ENCODE measurements at places on chromosomes 2 and 18. TPM values are rescaled to one million over a fixed set of nuclear protein-coding genes. Genes with fewer than 3 reads are reported as not detected.
A peak's percentile ranks its signal among the peaks of the same experiment; 100 is the strongest.

Gene VWC2L
- total RNA-seq, result not detected

DNA sequence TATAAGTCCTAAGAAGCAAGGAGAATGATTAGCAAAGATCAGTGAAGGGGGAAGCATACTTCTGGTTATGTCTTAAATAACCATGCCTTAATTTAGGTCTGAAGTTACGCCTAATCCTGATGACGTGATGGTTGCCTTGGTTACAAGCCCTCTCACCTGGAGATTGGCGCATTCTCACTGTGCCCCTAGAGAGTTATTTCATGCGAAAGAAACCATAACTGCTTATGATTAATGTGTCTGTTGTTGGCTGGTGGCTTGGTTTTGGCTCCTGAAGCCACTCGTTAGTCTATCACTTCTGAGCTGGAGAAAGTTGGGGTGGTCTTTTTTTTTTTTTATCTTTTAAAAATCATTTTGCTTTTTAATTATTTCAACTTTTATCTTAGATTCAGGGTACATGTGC is 47.0 kb downstream of the TNFRSF11A start:
- DNase-seq, result no peak

- DNase-seq, result no peak
Measured at GRCh38 chr18:6954501-6954900, 163.1 kb downstream of the LAMA1 start.

Gene ALKAL2
- 0.33 TPM for total RNA-seq

DNA sequence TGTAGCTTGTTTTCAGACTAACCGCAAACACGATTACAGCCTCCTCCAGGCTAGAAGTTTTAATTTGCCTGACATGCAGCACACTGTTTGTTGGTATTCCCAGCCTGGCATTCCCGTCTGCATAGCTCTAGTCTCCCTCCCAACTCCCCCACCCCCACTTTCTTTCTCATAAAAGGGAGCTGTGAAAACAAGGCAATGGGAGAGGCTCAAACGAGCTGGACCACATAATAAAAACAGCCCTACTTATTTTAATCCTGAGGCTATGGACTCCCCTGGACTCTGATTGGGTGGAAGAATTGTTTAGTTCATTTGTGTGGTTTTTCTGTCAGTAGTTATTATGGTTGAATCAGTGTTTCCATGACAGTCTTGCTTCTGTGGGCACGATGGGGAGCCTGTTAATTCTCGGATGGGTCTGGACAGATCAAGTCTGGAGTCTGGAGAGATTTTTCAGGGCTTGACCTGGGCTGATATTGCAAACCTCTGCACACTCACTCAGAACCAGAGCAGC is 1.2 kb downstream of the STON1 start:
- DNase-seq, result peak; percentile 80

DNA sequence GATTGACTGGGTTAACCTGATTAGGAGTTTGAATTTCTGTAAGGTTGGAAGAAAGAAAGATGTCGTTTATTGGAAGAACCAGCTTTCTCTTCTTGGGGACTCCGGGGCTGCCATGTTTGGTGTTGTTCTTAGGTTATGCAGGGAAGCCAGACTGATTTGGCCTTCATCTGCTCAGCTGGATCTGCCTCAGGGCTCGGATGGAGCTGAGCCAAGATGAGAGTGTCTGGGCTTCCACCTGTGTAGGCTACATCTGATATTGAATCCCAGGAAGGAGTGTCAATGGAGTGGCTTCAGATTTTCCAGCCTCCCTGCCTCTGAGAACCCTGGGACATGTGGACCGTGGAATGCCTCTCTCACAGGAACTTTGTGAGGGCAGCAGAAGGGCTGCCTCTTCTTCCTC is 126.1 kb downstream of the WDSUB1 start:
- no peak for DNase-seq

DNA sequence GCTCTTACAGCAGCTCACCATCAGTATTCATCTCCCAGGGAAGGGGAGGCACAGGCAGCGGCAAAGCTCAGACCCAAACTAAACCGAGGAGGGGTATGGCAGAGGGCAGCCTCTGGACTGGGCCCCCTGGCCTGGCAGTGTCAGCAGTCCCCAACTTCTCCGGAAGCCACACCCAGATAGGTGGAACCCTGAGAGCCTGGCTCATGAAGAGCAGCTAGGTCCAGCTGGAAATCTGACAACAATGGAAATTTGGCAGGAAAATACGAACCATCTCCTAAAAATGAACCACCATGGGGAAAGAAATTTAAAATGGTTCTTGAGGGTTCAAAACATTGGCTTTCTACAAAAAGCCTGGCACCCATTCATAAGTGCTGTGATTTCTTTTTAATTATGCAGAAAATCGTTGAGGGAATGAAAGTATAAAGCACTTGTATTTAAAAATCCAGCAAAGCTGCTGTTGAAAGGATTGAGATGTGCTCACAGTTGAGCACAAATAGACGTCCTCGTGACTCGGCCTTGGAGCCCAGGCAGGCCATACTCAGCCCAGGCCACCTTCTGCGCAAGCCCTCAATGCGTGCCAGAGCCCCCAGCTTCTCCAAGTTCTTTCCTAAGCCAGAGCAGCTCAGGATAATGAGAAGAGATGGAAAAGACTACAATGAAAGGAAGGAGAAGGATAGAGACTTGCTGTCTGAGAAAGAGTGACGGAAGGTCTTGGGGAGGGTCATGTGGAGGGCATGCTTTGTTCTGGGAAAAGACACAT is 93.0 kb downstream of the COL6A3 start:
- DNase-seq, result peak; percentile 93

Gene ACP1
- total RNA-seq, result 78.8 TPM

DNA sequence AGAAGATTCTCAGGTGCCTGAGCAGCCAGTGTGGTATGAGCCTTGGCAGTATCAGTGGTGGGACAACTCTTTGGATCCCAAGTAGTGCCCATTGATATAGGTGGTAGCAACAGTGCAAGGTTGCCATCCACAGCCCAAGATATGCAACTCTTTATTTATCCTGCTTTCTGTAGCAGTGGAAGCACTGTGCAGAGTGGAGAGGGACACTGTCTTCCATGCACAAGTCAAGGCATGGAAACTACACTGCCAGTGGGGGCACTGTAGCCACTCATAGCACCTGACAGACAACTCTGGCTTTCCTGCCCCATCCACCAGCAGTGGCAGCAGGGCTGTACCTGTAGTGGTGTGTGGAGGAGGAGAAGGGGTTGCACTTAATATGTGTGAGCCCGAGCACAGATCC is 409.6 kb upstream of the TMEFF2 start:
- DNase-seq, result no peak

DNA sequence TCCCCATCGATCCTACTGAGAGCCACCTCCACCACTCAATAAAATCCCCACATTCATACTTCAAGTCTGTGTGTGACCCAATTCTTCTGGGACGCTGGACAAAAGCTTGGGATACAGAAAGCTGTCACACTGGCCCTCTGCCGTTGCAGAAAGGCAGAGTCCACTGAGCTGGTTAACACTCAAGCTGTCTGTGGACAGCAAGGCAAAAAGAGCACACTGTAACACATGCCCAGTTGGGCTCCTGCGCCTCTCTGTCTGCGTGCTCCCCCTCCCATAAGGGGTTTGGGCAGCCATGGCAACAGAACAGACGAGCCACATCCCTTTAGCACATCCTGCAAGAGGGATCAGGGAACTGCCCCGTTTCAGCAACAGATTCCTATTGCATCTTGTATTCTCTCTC is 106.9 kb upstream of the RGPD4 start:
- no peak for DNase-seq

Gene PSMA8
- not detected for total RNA-seq

DNA sequence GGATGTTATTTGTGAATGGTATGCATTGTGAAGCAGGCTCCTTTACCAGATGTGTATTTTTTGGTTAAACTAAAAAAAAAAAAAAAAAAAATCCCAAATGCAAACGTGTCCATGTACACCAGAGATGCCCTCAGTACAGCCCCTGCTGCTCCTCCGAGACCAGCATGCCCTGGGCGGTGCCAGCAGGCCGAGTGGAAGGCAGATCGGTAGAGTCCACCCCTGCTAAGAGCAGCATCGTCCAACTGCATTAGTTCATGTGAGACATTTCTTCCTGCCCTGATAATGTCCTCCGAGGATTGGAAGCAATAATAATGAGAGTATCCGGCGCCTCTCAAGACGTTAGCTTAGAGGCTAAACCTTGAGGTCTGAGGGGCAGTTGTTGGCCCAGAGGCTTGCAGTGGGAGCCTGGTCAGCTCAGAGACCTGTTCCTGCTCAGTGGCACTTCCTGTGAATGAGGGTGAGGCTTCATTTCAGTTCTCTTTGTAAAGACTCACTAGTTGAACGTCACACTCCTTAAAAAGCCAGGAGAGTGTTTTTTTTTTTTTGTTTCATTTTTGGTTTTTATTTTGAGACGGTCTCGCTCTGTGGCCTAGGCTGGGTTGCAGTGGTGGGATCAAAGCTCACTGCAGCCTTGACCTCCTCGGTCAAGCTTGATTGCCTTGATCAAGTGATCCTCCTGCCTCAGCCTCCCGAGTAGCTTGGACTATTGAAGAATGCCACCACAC is 5.6 kb downstream of the SLC66A3 start:
- peak; percentile 27 for DNase-seq

- no peak for DNase-seq
Measured at GRCh38 chr2:108287169-108287568, 1.5 kb upstream of the SULT1C2 start.

DNA sequence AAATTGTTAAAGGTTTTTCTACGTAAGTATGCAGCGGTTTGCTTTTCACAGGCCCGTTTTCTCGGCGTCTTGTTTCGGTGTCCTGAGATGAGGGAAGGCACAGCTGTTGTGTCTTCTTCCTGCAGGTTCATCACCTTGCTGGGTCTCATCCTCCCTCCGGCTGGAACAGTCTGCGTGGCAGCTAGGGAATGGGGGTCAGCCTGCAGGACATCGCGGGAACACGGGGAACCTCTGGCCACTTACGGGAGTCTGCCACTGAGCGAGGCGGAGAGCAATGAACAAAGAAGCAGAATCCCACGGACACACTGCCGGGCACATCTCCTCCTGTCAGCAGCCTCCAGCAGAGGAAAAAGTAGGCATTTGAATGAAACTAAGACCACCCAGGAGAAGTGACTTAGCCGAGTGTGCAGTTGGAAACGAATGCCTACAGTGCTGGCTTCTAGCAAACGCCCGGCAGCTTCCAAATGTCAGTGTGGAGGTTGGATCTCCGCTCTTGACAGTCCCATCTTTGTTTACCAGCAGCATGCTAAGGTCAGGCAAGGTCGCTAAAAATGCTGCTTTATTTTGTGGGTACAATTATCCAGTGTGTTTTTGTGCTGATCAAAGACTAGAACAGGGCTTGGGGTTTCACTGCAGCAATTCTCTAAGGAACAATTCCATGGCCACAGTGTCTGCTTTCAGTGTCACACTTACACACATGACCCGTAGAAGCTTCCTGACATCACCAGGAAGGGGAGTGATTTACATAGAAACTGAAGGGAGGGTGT is 109.8 kb upstream of the SEC11C start:
- no peak for DNase-seq

DNA sequence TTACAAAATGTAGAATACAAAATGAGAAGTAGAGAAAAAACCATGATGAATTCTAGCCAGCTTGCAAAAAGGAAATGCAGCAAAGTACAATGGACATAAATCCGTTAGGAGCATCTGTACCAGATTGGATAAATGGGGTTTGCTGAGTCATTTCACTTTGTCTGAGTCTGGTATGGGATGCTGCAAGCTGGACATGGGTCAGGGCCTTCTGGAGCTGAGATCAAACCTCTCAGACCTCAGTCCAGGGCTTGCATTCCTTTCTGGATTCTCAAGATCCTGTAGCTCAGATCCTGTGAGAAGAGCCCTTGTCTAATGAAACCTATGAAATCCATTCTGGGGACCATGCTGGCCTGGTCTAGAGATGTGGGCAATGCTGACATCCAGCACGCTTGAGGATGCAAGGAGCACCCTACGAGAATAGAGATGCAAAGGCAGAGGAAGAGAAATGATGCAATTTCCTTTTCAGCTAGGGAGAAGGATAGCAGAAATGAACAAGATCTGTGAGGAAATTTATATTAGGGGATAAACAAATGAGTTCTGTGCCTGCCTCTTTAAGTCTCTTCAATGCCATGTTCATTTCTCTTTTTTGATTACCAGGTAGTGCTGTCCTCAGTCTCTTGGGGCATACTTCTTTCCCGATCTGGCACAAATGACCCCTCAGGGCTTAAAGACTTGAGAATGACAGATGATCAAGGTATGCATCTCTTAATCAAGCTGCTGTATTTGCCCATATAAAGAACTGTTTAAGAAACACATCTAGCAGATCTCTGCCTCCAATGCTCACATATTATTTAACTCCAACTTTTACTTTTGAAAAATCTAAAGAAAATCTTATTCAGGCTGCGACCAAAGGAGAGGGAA is 230.4 kb downstream of the MEIS1 start:
- DNase-seq, result no peak

Gene HOXD9
- 10.6 TPM for total RNA-seq

Gene CYP27A1
- total RNA-seq, result 21.9 TPM

DNA sequence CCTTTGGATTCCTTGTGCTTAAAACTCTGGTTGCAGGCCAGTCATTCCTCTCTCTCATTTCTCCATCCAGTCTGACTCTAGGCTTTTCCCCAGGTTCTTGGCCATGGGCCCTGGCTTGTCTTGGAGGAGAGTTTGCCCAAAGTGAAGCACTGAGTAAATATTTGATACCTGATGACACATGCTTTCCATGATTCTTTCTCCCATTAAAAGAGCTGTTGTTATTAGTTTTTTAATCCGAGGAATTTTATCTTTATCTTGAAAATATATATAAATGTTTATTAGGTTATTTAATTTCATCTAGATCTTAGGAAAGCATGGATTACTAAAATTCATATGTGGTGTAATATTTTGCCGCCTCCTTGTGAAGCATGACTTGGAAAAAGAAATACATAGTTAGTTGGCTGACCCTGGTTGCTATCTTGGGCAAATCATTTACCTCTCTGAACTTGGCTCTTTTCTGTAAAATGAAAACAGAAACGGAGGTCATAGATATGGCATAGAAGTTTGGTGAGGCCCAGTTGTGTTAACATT is 650.1 kb downstream of the SLC4A3 start:
- DNase-seq, result no peak

DNA sequence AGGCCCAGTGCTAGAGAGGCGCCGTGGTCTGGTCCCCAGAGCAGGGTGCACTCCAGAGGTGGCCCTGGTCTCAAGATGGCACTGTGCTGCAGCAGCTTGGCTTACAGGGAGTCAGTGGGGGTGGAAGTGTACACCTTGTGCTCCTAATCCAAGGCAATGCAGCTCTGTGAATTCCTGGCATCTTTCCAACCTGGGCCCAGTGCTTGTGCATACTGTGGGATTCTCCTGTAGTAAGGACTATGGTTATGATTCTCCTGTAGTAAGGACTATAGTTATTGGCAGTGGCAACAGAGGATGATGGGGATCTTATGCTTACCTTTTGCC is 616.7 kb upstream of the REG3G start:
- DNase-seq, result no peak

DNA sequence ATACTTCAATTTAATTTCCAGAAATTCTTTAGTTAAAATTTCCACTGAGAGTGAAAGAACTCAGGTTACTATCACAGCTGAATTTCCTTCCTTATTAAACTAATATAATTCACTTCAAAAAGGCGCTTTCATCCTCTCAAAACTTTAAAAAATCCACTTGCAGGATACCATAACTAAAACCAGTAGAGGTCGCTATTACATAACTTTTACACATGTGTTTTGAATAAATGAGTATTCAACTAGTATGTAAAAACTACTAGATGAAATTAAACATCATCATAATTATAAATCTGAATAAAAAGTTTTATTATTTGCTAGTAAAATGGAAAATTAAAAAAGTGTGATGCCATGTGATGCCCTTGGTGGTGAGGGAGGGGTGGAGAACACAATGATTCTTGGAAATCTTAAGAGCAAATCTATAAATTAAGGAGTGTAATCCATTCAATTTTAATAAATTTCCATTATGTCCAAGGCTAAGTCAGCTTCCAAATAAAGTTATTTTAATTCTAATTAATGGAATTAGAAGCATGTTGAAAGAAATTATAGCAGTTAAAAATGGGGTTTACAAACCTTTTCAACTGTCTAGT is 61.4 kb downstream of the SOS1 start:
- no peak for DNase-seq

Gene NAT8
- total RNA-seq, result not detected

Data from sigmoid colon (tissue), 7 donors.